Hematopoietic multipotent progenitor cell treated with erythropoietin and hydrocortisone succinate and interleukin-3 and kit ligand, for 15 days (in vitro differentiated cells): ENCODE measurements at places on chromosomes 6 and 20.

DNA sequence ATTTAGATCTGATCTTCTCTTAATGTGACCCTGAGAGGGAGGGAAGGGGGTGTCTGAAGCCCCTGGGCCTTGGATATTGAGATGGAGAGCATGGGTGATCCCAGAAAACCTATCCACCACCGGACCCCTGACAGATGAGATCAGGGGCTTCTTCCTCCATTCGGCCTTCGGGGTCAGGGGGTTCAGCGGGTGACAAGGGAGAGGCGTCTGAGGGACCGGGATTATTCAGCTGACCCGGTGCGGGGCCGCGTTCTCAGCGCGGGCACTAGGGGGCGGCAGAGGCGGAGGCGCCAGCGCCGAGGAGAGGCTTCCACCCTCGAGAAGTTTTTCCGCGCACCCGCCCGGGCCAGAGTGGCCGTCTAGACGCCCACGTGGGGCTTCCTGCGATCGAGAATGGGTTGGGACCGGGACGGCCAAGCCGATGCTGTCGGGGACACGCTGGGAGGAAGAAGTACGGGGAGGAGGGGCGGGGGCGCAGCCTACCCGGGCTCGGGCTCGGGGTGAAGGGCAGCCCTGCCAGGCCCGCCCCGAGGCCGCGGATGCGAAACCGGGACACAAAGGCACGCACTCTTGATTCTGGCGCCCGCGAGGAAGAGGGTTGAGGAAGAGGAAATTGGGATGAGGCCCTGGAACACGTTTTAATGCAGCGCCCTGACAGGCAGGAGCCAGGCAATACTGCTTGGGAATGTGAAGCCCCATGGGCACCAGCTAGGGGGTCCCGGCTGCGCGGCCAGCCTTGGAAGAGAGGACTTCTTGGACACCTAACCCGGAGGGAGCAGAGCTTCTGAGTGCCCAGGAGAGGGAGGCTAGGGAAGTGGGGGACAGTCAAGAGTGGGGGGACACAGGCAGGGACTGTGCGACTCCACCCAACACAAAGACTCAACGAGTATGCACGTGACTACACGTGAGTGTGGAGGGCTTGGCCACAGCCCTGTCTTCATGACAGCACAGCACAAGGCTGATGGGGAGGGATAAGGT lies 30.6 kb downstream of the COL11A2 start:
- DNase-seq: peak; percentile 77

DNA sequence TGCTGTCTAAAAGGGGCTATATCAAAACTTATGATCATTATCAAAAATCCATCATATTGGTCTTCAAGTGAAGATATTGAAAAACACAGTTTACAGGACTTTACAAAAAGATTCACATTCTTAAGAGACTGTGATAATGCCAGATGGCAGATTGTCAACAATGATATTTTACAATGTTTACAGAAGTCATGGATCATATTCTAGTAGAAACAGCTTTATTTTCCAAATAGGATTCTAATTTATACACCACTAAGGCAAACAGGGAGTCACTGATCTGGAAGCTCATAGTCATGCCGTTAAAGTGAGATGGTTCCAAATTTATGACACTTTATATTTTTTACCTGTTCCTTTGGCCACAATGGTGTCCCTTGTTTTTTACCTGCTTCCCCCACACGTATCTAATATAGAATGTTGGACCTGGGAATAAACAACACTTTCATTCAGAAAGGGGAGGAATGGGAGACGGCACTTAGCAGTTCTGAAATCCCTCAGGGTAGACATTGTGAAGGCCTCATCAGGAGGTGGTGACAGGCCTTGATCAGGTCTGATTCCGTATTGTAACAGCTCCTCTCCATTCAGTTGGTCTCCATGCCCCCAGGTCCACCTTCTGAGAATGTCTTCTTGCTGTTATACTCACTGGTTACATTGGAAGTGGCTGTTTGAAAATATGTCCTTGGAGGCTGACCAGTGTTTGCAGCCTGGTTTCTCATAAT lies 228.6 kb downstream of the ADGB start:
- DNase-seq: no peak

GRCh38 chr6:31948753-31949413 lies 3.0 kb downstream of the CFB start:
- DNase-seq: peak; percentile 12

GRCh38 chr6:46175446-46175845 lies 4.7 kb upstream of the ENPP5 start:
- no peak for DNase-seq

GRCh38 chr6:33492093-33492492 lies 37.7 kb downstream of the ZBTB9 start:
- DNase-seq: no peak

DNA sequence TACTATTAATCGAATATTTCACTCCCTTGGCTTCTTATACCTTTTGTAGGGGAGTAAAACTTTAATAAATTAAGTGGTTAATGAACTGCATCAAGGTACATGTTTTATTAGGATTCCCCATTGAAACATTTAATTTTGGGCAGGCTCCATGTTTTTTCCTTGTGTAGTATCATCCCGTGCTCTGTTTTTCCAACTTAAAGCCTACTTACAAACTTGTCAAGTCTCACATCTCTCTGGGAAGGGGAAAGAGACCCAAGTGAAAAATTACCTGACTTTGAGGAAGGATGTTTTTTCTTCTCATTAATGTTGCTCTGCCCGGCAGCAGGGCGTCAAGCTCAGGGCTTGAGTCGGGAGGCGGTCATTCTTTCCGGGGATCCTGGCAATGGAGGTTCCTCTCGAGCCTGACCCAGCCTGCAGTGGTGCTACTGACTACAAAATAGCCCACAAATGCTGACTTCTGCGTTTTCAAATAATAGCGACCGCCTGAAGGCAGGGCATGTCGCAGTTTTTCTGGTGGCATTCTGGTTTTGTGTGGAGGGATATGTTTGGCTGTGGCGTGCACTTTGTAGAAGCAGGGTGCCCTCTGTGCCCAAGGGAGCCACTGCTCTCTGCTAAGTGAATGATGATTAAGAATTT lies 2.4 kb downstream of the DSP start:
- no peak for DNase-seq

DNA sequence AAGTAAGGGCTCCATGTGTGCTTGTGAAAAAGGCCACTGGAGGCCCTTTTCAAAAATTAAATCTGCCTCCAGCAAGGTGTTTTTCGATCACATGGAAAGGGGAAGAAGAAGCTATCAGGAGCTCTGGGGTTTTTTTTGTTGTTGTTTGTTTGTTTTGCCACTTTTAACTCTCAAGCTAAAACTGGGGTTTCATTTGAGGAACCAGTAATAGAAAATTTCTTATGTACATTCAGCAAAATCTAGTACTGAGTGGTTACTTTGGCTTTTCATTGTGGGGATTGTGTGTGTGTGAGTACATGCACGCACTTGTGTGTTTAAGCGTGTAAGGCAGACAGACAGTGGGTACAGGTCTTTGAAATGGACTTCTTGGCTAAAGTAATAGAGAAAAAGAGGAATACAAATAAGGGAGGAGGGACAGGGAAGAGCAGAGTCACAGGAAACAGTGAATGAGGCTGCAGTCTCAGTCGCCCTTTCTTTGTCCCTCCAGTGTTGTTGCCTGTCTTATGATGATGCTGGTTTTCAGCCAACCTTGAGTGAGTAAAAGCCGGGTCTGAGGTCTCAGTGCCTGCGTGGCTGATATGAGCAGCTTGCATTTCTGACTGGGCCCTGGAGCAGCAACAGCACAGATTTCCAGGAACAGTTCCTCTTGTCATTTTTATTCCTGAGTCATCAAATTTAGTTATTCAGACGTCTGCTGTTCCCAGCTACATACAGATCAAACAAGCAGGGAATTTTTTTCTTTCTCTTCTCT lies 26.2 kb downstream of the SLC16A10 start:
- no peak for DNase-seq

GRCh38 chr20:50292591-50293283 lies 102.1 kb downstream of the CEBPB start:
- DNase-seq: peak; percentile 81

DNA sequence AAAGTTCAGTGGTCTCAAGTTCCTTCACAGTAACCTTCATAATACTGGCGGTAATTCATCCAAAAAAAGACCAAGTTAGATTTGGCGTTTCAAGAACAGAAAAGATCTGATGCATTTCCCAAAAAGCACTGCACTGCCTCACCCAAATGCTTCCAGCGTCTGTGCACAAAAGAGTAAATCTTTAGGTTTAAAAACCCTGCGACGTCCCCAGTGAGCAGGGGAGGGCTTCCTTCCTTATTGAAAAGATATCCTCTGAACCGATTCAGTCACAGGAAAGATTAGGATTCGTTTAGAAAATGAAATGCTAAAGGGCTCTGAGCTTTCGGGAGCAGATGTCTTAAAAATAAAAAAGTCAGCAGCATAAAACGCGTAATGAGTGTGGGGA lies 654 bp downstream of the TBC1D7 start:
- DNase-seq: peak; percentile 27

DNA sequence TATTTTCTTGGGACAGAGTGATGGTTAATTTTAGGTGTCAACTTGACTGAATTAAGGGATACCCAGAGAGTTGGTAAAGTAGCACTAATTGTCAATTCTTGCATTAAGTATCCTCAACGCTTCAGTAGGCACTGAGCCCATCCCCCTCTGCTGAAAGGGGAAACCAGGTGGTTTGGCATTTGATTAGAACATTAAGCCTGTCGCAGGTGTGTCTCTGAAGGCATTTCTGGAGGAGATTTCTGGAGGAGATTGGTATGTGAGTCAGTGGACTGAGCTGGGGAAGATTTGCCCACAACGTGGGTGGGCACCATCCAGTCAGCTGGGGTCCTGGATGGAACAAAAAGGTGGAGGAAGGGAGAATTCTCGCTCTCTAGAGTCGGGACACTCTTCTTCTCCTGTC lies 119.8 kb downstream of the RFX6 start:
- no peak for DNase-seq

DNA sequence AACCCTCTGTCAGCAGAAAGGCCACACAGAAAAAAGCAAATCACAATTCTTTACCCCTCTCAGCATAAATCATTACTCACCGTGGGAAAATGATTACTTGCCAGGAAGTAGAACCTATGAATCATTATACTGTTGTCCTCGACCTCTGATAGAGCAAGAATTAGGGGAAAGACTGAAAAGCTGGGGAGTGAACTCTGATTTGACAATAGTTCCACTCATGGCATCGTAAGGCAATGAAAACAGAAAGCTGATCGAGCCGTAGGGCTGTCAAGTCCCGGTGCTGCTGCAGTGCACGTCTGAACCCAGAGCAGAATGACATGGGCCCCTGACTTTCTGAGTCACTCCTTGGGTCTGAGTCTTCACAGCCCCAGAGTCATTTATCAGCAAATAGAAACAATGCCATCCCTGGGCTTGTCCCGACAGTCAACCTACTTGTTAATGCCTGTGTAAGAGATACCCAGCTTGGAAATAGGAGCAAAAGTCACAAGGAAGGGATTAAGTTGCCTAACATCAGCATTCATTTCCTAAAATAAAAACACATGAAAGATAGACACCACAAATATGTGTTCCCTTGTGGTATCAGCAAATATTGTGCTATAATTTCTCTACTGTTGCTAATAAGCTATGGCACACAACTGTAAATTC lies 224.8 kb upstream of the MARCKS start:
- DNase-seq: no peak

- DNase-seq: no peak
Measured at GRCh38 chr6:43301081-43301870, 3.2 kb downstream of the SLC22A7 start.

DNA sequence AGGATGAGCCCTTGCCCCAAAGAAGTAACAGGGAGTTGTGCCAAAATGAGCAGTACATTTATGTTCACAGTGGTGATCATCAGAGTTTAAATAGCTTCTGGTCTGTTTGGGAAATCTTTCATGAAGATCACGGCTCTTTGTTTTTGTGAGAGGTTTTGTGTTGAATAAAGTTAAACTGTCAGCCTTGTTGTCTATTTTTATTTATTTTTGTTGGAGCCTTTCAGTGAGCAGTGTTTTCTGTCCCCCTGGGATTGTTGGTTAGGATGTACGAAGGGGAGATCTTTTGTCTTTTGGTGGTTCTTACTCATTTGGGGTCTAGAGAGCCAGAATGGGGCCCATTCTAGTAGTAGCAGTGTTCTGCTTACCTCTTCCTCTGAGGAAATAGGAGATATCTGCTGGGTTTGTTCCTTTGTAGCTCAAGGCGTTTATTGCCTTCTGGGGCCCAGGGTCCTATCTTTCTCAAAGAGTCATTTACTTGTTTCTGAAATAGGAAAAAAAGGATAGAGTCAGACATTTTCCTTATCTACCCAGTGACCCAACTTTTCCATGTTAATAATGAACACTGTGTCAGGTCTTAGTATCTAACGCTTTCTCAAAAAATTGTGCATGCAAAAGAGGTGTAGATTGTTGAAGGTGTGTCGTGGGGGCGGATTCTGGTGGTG lies 157.4 kb downstream of the JARID2 start:
- DNase-seq: no peak

DNA sequence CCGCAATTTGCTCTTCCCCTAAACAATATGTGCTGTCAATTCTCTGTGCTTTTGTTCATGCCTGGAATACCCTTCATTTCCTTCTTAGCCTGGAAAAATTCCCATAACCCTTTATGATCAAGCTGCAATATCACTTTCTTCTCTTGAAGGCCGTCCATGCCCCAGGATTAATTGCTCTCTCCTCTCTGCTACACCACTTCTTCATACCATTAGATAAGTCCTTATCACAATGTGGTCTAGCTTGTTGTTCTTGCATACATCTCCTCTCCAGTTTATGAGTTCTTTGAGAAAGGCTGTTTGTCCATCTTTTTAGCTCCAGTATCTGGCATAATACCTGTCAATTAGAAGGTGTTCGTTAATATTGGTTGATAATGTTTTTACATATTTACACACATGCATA lies 111.2 kb upstream of the SAMD5 start:
- DNase-seq: no peak

DNA sequence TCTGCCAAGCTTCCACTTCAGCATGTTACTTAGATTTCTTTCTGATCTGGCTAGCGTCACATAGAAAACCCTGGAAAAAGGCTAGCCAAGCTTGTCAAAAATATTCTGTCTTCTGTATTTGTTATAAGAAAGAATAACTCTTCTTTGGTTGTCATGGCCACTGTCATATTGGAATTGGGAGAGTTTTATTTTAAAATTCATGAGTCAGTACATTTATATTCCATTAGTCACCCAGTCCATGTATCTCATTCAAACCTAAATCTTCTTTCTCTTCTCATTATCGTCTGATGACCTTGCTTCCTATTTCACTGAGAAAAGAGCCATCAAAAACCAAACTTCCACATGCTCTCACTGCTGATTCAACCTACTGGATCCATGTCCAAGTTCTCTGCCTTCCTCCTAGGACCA lies 65.7 kb downstream of the EPM2A start:
- no peak for DNase-seq

GRCh38 chr6:32622545-32623401 lies 14.4 kb upstream of the HLA-DQA1 start:
- no peak for DNase-seq

GRCh38 chr6:4403828-4404227 lies 268.5 kb upstream of the ECI2 start:
- DNase-seq: no peak

DNA sequence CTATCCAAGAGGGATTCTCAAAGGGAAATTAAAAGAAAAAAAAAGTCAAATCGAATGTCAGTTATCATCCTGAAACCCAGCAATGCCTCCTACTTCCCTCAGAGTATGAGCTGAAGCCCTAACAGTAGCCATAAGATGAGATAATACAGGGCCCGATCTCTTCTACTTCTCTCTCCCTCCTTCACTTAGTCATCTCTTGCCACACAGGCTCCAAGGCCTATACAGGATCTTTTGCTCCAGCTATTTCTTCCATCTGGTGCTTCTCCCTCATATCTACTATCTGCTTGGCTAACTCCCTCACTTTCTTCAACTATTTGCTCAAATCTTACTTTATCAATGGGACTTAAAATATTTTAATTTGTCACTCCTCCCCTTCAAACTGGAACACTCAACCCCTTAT lies 215.3 kb downstream of the RNGTT start:
- no peak for DNase-seq
